Activated CD8-positive, alpha-beta memory T cell treated with anti-CD3 and anti-CD28 coated beads for 1 hour (primary cell): ENCODE measurements at places on chromosomes 7 and 10.

- DNase-seq: no peak
Observed at GRCh38 chr7:1099637-1100036, 11.7 kb downstream of the GPER1 start.

- no peak for DNase-seq
Observed at GRCh38 chr7:88967432-88967831, 171.9 kb upstream of the TEX47 start.

- DNase-seq: no peak
Observed at GRCh38 chr10:71995449-71995848, 31.3 kb downstream of the CHST3 start.

- DNase-seq: no peak
Observed at GRCh38 chr10:101935431-101935830, 91.8 kb upstream of the KCNIP2 start.

DNA sequence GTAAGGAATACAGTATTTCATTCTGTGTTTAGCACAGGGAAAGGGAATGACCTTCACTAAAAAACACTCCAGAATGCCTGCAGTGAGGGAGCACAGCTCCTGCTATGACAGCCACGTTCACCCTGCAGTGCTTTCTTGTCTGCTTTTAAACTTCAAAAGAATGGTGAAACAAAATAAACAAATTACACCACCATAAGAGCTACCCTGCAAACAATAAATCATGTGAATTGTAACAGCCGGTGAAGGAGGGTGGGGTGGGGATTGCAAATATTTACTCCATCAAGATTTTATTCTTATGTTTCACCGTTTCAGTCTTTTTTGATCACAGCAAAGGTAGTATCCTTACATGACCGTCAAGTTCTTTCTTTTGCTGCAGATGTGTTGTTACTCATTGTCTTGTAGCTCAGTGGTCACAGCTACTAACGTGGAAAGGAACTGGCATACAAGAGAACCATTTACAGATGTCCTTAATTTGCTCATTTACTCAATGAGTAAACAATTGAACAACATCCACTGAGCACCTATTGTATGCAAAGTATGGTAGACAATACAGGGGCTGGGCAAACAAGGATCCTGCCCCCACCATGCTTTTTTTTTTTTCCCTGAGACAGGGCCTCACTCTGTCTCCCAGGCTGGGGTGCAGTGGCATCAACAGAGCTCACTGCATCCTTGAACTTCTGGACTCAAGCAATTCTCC lies 4.1 kb upstream of the CHN2 start:
- no peak for DNase-seq

- DNase-seq: no peak
Observed at GRCh38 chr10:91785830-91786229, 12.4 kb upstream of the TNKS2 start.

DNA sequence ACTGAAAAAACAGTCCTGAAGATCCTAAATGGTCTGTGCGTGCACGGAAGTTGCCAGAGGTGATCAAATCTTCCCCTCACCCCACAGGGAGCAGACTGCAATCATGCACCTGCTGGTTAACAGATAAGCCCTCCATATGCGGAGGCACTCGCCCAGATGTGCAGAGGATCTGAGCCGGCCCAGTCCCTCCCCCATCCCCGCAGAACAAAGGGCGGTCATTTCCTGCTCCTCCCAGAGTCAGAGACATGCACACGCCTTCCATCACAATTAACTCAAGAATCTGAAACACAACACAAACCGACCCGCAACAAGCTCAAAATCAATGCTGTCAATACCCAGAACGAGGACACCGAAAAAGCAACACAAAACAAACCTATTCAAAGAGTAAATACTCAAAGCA lies 24.2 kb downstream of the CRTAC1 start:
- no peak for DNase-seq

DNA sequence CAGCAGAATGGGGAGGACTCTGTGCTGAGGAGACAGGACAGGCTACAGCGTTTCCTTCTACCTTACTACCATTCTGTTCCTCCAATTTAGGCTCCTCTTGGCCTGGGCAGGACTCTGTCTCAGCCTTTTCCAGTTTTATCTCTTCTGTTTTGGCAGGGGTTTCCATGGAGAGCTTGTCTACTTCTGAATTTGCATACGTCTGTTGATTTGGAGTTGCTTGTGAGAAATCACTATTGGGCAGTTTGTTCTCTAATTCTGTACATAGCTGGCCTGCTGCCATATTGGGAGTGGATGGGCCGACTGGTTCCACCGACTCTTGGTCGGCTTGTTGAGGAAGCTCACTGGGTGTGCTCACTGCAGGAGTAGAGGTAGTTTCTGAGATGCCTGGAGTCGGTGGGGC lies 136.8 kb downstream of the GALNT11 start:
- no peak for DNase-seq

DNA sequence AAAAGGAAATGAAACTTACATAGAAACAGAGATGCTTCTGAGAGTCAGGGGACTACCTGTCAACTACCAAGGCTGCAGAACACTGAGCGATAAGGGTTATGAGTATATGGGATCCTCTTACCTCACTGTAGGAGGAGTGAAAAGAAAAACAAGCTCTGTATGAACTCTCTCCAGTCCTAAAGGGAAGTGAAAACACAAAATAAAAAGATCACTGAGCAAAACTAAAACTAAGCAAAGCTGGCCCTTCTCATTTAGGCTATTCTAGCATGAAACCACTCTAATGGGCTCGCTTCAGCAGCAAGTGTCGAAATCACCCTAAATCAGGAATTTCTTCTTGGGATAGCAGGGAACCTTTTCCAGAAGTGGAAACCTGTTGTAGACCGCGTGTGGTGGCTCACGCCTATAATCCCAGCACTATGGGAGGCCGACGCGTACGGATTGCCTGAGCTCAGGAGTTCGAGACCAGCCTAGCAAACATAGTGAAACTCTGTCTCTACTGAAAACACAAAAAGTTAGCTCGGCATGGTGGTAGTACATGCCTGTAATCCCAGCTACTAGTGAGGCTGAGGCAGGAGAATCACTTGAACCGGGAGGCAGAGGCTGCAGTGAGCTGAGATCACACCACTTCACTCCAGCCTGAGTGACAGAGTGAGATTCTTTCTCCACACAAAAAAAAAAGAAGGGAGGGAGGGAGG lies 27.0 kb downstream of the DCLRE1C start:
- DNase-seq: no peak

DNA sequence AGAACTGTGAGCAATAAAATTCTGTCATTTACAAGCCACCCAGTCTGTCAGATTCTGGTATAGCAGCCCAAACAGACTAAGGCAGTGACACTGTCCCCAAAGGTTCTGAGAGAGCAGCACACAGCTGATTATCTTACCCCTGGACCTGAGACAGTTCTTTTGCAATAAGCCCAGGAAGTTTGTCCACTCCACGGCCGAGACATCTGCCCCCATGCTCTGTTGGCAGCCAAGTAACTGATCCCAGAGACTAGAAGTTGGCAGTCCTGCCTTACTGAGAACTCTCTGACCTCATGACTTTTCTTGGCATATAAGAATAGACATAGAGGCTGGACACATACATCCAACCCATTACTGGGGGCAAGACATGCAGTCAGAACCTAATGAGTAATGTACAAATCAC lies 243.0 kb upstream of the GRB10 start:
- no peak for DNase-seq

DNA sequence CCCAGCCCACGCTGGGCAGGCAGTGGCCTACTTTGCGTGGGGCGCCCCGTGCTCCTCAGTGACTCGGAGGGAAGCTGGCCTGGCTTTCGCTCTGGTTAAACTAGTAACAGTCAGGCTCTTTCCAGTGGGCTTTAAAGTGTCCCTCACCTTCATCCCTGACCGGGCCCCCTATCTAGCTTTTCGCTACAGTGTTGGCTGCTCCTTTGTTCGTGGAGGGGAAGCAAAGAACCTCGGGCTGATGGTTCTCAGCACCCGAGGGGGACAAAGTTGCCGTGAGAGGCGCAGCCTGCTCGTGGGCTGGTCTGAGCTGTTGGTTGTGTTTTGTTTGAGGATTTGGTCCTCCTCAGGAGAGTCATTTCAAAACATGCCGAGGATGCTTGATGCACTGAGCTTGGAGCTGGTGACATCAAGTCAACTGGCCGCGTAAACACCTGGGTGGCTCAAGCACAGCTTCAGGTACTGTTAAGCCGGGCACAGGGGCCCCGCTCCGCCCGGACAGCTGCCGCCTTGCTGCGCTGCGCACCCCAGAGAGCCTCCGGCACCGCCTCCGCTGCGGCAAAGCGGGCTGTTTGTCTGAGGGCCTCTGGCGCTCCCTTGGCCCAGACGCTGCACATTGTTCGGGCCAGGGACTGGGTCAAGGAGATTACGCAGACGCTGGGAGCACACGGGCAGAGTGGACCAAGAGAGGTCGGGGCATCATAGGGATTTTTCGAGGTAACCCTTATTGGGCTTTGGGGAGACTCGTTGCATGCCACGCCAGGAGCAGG lies 1.6 kb downstream of the DLX6 start:
- DNase-seq: no peak

- no peak for DNase-seq
Observed at GRCh38 chr7:16667355-16667754, 21.4 kb downstream of the BZW2 start.

GRCh38 chr7:106423821-106424475 lies 139.2 kb upstream of the NAMPT start:
- DNase-seq: no peak

- no peak for DNase-seq
Observed at GRCh38 chr7:112504093-112504695, 23.4 kb downstream of the LSMEM1 start.

DNA sequence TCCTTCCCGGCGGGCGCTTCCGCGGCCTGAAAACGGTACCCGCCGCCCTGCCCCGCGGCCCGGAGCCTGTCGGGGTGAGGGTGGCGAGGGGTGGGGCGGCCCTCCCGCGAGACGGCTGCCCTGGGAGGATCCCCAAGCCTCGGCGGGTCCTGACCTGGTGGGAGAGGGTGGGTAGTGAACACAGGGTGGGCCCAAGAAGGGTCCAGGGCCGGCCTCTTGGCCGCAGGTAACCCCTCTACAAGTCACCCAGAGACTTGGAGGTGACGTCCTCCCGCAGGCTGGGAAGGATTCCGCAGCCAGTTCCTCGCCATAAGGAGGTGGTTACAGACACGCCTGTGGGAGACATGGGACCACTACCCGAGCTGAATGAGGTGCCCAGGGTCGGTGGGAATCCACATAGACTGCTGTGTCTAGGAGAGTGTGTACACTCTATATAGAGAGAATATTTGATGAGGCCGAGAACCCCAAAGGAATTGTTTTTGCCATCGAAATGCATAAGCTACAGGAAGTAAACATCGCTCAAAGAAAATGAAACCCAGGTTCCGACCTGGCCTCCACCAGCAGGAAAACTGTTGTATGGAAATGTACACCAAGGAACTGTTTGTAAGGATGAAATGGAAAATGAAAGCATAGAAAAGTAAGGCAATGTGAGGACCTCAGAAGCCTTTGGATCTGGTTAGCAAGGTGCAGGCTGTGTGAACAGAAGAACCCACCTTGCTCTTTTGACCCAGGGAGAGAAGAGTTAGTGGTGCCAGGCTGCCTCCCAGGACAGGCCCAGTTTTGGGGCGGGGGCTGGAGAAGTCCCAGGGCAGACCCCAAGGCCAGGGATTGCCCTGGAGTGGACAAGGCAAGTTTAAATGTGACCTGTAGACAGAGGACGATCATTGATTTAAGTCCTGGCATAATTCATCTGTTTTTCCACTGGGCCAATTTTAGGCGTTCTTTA lies 659 bp downstream of the OPTN start:
- DNase-seq: no peak

- no peak for DNase-seq
Observed at GRCh38 chr7:41730668-41731067, 27.8 kb upstream of the INHBA start.

DNA sequence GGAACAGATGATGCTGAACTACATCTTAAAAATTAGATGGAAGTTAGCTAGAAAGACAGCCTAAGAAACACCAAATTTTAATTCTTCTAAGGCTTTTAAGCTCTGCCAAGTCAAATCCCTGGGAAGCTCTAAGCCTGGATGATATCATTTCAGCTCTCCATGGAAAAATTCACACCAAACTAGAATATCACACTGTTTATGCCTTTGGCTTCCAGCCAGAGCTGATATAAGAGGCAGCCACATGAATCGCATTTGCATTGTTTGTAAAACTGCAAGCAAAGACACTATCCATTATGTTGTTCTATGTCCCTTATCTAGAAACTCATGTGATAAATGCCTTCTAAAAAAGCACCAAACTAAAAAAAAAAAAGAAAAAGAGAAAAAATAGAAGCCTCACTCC lies 430.4 kb downstream of the GRID1 start:
- DNase-seq: no peak

GRCh38 chr7:135501402-135501801 lies 8.5 kb downstream of the CNOT4 start:
- no peak for DNase-seq

- DNase-seq: no peak
Observed at GRCh38 chr7:39896840-39897239, 53.2 kb upstream of the CDK13 start.

- DNase-seq: no peak
Observed at GRCh38 chr10:102801496-102801895, 35.7 kb downstream of the CYP17A1 start.

DNA sequence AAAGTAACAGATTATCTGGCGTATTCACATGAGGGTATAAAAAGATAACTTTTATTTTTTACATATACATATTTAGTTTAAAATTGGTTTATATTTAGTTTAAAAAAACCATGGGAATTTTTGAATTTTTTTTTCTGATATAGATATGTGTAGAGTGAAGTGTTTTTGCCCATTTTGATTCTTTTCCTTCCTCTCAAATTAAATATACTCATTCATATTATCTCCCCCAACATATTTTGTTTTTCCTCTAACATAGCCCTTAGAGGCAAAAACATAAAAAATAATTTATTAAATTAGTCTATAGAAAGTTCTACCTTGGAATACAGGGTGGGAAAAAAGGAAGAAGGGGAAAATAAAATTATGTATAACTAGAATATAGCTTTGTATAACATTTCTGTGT lies 137.7 kb downstream of the CPED1 start:
- DNase-seq: no peak

DNA sequence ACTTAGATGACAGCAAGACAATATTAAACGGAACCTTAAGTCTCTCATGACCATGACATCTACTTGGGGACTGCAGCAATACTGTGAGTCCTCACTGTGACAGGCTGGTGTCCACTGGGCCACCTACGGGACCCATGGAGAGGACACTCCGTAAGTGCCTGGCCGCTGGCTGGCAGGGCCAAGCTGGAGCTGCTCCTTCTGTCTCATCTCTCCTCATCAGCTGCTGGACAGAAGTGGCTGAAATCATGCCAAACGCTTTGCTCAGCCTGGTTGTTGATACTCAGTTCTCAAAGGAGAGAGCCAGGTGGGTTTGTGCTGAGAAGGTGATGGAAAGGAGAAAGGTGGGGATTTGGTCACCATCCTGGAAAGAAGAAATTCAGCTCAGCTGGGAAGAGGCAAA lies 33.3 kb downstream of the AFAP1L2 start:
- DNase-seq: no peak
